ENCODE measurements at places on chromosomes 16 and 17.

GRCh38 chr16:11599579-11599978 lies 12.9 kb upstream of the LITAF start:
- no peak for DNase-seq

DNA sequence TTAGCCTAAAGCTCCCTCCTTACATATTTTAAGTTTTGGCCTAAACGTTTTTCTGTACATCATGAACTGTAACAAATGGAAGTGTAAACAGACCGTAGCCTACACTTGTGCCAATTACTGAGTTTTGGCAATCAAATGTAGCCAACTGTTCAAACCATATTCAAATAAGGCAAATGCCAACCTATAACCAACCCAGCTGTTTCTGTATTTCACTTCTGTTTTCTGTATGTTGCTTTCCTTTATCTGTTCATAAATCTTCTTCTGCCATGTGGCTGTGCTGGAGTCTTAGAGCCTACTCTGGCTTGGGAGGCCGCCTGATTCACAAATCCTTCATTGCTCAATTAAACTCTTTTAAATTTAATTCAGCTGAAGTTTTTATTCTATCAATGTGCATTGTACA lies 6.9 kb upstream of the C16orf78 start:
- DNase-seq, result no peak

DNA sequence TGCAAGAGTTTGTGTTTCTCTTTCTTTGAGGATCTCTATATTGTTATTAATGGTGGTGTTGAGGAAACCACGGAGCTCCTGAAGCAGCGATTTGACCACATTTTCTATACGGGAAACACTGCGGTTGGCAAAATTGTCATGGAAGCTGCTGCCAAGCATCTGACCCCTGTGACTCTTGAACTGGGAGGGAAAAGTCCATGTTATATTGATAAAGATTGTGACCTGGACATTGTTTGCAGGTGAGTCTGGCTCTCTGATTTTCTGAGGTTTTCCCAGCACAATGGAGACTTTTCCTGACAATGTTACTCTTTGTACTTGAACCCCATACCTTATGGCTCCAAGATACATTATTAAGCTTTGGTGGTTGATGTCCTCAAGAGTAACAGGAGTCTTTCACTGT lies 7.8 kb downstream of the ALDH3A2 start:
- DNase-seq, result no peak

DNA sequence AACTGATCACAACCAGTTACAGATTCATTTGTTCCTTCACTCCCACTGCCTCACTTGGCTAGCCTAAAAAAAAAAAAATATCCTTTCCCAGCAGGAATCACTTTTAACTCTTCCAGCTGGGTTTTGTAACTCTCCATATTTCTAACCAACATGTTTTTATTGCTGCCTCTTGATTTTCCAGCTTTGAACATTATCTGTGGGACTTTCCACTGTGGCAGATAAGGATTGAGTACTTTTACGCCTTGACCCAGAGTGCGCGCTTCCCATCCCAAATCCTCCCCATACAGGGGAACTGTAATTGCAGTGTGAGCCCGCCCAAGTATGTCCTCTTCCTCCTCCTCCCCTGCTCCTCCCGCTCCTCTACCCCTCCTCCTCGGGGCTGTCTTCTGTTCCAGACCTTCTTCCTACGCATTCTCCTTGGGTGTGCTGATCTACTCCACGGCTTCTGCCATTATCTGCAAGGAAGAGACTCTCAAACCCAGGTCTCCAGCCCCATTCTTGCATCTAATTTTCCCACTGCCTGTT lies 43.4 kb downstream of the CYB5D2 start:
- no peak for DNase-seq

- DNase-seq, result no peak
These were observed 36.3 kb downstream of the MYO15A start for GRCh38 chr17:18144855-18145254.

Measured in SW480 (cell line).